ENCODE measurements at places on chromosomes 16 and 17.

GRCh38 chr16:54359555-54359954 is 73.0 kb upstream of the IRX3 start:
- no peak for DNase-seq

DNA sequence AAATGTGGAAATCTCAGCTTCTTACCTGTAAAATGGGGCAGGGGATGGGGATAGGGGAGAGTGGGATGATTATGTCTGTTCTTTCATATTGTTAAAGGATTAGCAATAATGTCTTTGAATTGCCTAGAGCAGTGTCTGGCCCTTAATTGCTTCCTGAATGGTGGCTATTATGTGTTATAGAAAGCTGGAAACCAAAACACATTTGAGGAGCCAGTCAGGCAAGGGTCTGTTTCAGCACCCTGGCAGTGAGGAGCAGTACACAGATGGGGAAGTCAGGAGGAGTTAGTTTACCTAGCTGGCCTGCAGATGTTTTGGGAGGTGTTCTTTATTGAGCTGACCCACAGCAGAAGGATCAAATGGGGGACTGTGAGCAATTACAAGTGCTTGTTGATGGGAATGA is 63.0 kb downstream of the NUP93 start:
- DNase-seq = no peak

DNA sequence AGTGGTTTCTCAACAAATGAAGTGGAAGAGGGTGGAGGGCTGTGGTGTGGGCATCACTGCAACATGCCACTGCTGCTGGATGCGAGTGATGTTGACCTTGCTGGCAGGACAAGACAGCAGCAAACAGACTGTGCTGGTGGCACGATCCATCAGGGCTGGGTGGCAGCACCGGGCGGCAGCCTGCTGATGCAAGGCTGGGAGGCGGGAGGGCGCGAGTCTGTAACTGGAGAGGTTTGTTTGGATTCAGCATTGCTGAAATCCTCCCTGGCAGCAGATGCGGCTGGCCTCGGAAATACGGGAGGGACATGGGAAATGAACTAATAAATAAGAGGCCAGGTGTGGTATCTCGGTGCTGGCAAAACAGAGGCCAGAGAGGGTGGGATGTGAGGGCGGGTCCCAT is 224.2 kb downstream of the ENGASE start:
- DNase-seq = no peak

DNA sequence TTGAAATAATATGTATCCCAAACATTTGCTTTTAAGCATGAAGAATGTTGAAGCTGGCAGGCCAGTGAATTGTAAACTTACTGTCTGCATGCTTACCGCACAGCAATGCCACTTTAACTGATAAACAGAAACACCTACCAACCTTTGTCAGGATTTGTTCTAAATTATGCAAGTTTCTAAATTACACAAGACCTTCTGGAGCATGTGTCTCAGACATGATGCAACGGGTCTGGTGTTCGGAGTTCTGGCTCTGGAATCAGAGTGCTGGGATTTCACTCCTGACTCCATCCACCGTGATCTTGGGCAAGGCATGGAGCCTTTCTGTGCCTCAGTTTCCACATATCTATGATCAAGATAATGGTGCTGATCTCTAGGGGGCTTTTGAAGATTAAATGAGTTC is 111.2 kb downstream of the CCT6B start:
- no peak for DNase-seq

- DNase-seq = no peak
Measured at GRCh38 chr16:27768651-27769272, 218.8 kb downstream of the KATNIP start.

DNA sequence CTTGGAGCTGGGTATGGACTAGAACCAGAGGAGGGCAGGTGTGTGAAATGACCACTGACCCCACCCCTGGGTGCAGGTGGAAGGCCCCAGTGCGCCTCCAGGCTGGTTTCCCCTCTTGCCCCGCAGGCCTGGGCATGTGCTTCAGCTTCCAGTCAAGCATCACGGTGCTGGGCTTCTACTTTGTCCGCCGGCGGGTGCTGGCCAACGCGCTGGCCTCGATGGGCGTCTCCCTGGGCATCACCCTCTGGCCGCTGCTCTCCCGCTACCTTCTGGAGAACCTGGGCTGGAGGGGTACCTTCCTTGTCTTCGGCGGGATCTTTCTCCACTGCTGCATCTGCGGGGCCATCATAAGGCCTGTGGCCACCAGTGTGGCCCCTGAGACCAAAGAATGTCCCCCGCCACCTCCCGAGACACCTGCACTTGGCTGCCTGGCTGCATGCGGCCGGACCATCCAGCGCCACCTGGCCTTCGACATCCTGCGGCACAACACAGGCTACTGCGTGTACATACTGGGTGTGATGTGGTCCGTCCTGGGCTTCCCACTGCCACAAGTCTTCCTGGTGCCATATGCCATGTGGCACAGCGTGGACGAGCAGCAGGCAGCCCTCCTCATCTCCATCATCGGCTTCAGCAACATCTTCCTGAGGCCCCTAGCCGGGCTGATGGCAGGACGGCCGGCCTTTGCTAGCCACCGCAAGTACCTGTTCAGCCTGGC is 9.7 kb upstream of the ARMC7 start:
- no peak for DNase-seq

DNA sequence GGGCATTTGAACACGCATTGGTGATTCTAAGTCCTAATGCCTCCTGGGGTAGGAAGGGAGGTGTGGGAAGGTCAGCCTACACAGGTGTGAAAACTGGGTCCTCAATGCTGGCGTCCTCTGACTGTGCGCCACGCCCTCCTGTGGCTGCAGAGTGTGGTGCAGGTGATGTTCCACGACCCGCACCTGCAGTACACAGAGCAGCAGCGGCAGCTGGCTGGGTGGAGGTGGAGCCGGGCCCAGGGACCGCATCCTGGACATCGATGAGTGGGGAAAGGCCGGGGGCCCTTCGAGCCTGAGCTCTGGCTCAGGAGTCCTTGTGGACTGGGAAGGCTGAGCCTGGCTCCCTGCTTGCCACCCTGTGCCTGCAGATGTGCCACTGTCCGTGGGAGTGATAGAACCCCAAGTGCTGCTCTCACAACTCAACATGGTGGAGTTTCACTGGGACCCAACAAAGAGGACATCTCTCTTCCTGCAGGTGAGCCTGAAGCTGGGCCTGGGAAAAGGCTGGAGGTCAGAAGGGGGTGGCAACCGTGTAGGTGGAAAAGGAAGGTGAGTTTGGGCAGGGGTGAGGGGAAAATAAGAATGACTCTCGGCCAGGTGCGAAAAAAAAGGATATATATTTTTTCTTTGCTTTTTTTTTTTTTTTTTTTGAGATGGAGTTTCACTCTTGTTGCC is 14.0 kb upstream of the STAC2 start:
- DNase-seq = peak; percentile 57

GRCh38 chr16:47599512-47599911 is 138.4 kb downstream of the PHKB start:
- no peak for DNase-seq

GRCh38 chr17:44318077-44318892 is 6.3 kb downstream of the SLC25A39 start:
- no peak for DNase-seq

DNA sequence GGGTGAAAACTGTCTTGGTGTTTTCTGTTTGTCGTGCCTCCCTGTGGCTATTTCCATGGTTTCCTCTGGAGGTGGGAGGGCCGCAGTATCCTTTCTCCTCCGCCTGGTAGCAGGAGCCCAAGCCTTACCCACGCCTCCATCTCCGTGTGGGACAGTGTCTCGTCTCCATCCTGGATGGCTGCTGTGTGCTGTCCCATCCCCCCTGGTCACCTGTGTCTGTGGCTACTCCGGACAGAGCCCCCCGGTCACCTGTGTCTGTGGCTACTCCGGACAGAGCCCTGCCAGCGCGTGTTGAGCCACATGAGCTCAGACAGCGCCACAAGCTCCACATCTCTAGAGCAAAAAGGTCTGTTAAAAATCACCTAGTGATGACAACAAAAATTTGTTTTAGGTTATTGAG is 198.2 kb upstream of the CHMP6 start:
- DNase-seq = no peak

- DNase-seq = no peak
Measured at GRCh38 chr16:6642271-6642670, 690.4 kb upstream of the RBFOX1 start.

DNA sequence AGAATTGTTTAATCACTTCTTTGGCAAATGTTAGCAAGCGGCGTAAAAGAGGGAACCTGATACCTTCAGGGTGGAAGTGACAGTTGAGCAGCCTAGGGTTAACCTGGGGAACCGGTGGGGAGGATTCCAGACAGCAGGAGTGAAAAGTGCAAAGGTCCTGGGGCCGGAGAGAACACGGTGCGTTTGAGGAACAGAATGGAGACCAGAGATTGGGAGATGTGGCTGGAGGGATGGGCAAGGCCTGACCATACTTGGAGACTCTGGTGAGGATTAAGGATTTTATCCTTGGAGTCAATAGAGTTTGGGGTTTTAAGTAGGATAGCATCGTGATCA is 2.3 kb upstream of the ZNF500 start:
- DNase-seq = no peak

- peak; percentile 71 for DNase-seq
Measured at GRCh38 chr16:81006211-81006812, 373 bp downstream of the CMC2 start.

DNA sequence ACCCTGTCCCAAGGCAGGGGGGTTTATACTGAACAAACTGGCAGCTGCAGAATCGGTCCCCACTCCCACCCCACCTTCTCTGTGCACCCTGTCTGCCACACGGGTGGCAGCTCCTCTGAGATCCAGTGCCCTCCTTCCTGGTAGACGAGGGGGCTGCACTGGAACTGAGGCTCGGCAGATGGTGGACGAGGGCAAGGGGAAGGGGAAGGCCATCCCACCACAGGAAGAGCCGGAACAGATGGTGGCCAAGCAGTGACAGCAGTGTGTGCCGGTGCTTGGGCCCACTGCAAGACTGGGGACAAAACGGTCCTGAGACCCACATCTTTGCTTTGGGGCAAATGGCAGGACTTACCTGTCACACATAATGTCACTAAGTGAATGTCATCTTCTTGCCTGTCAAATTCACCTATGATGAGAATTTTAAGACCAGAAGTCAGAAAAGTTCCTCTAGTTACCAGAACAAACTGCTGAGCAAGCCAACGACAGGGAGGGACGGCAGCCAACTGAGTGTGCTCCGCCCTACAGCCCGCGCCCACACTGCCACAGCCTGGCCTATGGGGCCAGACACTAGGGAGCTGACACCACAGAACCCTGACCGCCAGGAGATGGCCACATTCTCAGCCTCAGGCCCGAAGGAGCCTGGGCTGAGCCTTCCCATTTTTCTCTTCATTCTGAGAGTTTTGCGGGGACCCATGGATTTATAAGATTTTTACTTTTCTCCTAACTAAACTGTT is 14.4 kb downstream of the NTAN1 start:
- no peak for DNase-seq

- DNase-seq = no peak
Measured at GRCh38 chr17:41561554-41561953, 10.3 kb downstream of the KRT9 start.

DNA sequence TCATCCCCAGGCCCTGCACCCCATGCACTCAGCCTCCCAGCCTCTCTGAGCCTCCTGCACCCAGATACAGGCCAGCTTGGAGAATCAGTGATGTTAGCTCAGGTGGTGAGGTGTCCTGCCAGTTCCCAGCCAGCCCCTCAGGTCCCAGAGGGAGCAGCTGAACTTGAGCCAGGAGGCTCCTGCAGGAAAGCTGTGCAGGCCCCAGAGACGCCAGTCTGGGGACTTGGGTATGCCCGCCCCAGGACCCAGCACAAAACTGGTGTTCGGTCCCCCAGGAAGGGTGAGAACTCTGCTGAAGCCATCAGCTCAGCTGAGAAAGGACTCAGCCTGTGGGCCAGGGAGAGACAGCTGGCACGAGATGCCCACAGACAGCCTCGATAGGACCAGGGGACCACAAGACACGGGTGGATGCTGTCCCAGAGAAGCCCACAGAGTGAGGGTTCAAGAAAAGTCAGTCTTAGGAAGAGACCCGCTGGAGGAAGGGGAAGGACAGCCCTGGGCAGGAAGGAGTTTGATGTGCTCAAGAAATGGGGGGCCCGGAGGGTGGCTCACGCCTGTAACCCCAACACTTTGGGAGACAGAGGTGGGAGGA is 11.0 kb downstream of the ENDOV start:
- no peak for DNase-seq

- DNase-seq = no peak
Measured at GRCh38 chr17:13729466-13730134, 127.9 kb upstream of the HS3ST3A1 start.

DNA sequence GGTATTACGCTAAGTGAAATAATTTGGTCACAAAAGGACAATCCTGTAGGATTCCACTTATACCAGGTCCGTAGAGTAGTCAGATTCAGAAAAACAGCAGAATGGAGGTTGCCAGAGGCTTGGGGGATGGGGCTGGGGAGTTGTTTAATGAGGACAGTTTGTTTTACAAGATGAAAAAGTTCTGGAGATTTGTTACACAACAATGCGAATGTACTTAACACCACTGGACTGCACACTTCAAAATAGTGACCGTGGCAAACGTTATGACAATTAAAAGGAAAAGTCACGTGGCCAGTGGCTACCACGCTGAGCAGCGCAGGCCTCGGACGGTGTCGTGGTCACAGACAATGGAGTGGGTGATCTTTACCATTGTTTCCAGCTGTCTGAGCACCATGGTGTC is 338.1 kb downstream of the SEC14L1 start:
- no peak for DNase-seq

DNA sequence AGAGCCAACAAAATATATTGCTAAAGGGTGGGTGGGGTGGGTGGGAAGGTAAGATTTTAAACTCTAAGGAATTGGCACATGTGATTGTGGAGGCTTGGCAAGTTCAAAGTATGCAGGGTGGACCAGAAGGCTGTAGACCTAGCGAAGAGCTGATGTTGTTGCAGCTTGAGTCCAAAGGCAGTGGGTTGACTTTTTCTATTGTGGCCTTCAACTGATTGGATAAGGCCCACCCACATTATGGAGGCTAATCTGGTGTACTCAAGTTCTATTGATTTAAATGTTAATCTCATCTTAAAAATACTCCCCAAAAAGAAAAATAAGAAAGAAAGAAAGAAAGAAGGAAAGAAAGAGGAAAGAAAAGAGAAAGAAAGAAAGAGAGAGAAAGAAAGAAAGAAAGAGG is 22.4 kb downstream of the ZNF200 start:
- no peak for DNase-seq

- DNase-seq = peak; percentile 23
Measured at GRCh38 chr16:73083271-73083670, 35.3 kb upstream of the ZFHX3 start.

- DNase-seq = peak; percentile 51
Measured at GRCh38 chr16:11914210-11915113, 1.3 kb downstream of the GSPT1 start.

- DNase-seq = no peak
Measured at GRCh38 chr16:3508736-3509135, 7.9 kb downstream of the CLUAP1 start.
